ENCODE measurements at places on chromosomes 16 and 17.
A peak's percentile ranks its signal among the peaks of the same experiment; 100 is the strongest.

- DNase-seq, result no peak
Observed at GRCh38 chr16:23410176-23410575, 42.8 kb downstream of the COG7 start.

GRCh38 chr16:30839523-30840227, 52.7 kb upstream of the ZNF629 start:
- DNase-seq, result no peak

DNA sequence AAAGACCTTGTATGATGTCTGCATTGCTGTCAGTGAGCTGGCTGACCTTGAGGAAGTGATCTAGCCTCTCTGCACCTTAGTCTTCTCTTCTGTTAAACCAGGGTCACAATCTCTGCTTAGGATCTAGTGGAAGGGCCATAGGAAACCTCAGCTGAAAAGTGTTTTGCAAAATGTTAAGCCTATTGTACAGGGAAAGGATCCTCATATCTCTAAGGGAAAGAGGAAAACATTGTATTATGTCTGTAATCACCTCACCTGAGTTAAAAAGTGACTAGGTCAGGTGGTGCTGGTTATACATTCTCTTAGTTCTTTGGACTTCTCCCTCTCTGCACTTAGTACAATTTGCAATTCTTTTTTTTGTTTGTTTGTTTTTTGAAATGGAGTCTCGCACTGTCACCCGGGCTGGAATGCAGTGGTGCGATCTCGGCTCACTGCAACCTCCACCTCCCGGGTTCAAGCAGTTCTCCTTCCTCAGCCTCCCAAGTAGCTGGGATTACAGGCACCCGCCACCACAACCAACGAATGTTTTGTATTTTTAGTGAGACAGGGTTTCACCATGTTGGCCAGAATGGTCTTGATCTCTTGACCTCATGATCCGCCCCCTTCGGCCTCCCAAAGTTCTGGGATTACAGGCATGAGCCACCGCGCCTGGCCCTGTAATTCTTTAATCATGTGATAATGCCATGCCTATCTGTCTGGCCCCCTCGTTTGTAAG, 2.0 kb upstream of the SEPHS2 start:
- no peak for DNase-seq

GRCh38 chr17:3804503-3804931, 3.5 kb upstream of the ITGAE start:
- DNase-seq, result no peak

DNA sequence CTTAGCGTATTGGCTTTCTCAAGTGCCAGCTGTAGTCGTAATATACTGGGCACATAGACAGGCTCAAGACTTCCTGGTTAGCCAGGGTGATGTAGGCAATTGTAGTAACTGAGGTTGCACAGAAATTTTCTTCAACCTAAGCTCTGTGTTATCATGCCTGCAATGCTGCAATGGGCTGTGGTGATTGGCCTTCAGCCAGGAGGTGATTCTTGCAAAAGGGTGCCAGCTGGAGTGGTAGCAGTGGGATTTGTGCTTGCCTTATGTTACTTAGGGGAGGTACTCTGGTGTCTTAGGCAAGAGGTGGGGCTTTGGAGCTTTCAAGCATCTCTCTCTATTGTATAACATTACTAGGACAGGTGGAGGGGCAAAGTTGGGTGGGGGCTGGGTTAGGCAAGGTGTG, 495.1 kb downstream of the CDH11 start:
- no peak for DNase-seq

GRCh38 chr17:35898283-35899070, 18.3 kb upstream of the CCL5 start:
- DNase-seq, result peak; percentile 5

Data from NCI-H2107 (cell line).